ENCODE measurements at places on chromosomes 5 and 9.
A peak's percentile ranks its signal among the peaks of the same experiment; 100 is the strongest.

DNA sequence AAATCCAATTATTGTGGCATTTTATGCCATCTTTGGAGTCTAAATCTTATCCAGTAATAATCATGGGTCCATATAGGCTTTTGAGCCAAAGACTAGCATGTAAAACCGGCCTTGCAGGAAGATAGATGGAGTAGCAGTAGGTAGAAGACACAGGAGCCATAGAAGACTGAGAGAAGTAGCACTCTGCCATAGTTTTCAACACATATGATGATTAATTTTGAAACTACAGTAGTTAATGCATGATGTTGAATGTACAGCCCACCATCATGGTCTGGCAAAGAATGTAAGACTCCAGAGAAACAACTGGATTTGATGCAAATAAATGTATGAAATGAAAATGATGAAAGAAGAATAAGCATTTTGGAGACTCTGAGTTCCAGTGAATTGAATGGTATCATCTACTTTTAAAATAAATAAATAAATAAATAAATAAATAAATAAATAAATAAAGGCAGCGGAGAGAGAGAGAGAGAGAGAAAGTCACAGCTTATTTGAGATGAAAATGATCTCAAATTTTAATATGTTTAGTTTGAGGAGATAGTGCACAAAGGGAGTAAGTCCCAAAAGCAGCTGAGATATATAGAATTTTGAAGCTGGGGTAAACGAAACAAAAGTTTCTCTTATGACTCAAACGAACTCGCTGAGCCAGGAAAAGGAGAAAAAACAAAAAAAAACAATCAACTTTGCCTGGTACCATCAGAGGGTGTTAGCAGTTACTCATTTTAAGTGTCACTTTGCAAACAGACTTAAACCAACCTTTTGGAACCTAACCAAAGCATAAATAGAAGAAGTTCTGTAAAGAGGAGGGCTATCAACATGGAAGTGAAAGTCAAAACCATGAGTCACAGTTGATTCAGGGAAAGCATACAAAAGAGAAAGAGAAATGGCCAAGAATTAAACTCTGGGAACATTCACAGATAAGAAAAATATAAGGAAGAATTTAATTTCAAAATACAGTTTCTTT is 388.7 kb downstream of the CETN3 start:
- DNase-seq = no peak

DNA sequence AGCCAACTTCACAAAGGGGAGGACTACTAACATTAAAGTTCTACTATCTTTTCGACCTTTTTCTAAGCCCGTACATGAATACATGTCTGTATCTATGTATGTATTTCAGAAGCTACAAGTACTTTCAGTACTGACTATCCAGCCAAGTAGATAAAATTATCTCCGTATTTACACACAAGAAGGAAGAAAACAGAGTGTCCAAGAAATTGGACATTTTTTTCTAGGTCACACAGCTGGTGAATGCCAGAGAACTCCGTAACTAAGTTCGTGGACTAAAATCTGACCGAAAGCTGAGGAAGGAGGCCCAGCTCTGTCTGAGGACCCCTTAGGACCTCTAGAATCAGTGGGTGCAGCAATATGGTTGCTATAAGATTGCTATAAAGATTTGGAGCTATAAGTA is 83.4 kb downstream of the MAMDC2 start:
- no peak for DNase-seq

GRCh38 chr9:107949061-107949460 is 459.5 kb upstream of the KLF4 start:
- no peak for DNase-seq

GRCh38 chr5:172816925-172817562 is 17.0 kb upstream of the ERGIC1 start:
- no peak for DNase-seq

- peak; percentile 4 for DNase-seq
These were observed 37.7 kb downstream of the UBAP2 start for GRCh38 chr9:34010979-34011378.

- DNase-seq = no peak
These were observed 257.2 kb downstream of the KCTD16 start for GRCh38 chr5:144427866-144428265.

DNA sequence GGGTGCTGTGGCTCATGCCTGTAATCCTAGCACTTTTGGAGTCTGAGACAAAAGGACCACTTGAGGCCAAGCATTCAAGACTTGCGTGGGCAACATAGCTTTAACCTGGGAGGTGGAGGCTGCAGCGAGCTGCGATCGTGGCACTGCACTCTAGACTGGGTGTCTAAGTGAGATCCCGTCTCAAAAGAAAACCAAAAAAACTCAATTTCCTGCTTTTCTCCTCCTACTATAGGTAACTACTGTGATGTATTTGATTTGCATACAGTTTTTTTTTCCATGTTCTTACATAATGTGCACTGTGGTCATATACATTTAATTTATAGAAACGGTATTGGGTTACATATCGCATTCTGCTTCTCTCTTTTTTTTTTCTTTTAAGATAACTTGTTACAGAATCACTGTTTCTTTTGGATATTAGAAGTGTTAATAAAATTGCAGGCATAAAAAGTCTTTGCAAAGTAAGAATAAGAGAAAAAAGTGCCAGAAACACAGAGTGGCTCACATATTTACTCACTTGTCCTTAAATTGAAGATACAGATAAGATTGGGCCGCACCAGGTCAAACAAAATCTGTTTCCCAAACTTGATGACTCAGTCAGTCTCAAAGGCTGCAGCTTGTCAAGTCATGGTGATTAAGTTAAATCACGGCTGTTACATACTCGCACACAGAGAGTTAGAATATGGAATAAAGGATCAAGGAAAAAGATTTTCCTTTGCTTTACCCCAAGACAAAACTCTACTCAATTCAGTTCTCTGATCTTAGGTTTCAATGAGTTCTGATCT is 2.0 kb upstream of the PTGR1 start:
- no peak for DNase-seq

DNA sequence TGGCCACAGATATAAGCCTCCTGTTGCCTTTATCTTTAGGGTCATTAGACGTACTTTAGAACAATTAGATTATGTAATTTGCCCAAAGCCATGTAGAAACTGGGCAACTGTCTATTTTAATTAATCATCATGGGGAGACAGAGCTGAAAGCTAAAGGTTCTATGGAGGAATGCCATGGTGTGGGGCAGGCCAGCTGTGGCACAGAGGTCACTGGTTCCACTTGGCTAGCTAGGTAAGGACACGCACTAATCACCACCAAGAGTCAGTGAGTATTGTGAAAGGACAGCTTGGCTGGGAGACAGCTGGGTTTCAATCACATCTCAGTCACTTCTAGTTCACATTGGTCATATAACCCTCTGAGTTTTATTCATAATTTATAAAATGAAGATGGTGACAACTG is 81.7 kb downstream of the HMHB1 start:
- DNase-seq = peak; percentile 35

DNA sequence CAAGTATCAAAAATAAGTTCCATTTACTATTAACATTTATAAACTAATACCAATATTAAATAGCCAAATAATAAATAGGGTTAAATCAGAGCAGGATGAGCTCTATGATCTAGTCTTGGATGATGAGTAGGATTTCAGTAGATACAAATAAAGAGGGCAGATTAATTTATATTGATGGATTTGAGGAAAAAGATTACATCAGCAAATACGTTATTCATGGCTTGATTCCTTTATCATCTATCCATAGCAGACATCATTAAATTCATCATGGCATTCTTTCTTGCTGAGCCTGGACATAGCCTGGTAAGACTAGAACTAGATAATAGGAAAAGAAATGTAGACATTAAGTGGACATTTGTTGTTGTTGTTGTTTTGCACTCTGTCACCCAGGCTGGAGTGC is 13.4 kb upstream of the MSMP start:
- DNase-seq = no peak

DNA sequence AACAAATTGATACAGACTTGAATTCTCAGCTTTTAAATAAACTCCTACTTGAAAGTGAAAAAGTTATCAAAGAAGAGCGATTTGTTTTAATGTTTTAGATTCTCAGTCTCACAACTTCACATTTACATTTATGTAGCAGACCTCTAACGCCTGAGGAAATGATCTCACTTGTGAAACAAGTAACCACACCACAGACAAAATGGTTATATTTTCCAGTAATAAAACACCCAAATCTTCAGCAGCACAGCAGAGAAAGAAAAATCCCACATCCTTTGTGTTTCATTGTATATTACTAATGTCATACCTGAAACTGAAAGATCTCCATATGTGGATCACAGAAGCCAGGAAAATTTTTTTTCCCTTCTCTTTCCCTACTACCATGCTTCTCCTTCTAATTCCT is 29.8 kb upstream of the GZMA start:
- no peak for DNase-seq

DNA sequence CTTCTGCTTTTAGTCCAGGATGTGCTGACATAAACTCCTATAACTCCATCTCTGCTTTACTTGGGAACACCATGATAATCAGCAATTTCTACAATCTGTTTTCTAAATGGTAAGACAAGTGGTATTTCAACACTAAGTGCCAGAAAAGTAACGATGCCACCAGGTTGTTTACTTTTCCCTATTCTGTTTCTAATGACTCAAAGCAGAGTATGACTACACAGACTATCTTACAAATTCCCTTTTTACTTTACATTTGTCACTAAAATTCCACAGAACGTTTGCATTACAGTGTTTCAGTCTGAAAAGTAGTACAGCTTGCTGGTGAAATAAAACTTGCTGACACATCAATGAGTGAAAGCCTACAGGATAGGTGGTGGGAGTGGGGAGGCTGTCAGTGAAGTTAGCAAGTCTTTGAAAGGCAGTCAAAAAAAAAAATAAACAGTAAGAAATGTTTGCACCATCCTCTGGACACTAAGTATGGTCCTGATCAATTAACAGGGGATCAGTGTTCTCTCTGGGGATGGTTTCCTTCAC is 186.5 kb downstream of the LURAP1L start:
- no peak for DNase-seq

GRCh38 chr9:129052592-129052991 is 16.2 kb downstream of the MIGA2 start:
- no peak for DNase-seq

DNA sequence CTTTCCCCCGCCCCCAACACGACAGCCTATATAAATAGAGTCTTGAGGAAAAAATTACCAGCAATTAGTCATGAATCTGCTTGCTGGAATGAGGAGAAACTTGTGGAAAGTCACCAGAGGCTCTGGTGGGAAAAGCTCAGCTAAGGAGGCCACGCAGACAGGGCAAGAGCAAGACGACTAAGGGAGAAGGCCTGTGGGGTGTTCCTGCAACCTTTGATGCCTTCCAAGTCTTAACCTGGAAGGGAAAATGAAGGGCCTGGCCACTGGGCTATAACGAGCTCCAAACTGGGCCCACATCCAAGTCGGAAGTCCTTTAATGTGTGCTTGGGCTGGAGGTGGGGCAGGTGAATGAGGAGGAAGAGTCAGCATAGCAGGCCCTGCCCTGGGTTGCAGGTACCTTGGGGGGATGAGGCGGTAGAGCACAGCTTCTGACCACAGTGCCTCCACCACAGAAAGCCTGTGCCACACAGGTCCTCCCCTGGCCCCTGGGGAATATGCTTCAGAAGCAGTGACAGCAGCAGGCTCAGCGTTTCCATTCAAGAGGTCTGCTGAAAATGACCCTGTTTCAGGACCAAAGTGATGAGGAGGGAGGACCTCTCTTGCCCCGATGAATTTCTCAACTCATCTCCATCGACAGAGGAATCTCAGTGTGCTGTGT is 92.8 kb upstream of the LRRTM2 start:
- peak; percentile 78 for DNase-seq

- no peak for DNase-seq
These were observed 88.1 kb downstream of the OTULIN start for GRCh38 chr5:14752497-14753071.

DNA sequence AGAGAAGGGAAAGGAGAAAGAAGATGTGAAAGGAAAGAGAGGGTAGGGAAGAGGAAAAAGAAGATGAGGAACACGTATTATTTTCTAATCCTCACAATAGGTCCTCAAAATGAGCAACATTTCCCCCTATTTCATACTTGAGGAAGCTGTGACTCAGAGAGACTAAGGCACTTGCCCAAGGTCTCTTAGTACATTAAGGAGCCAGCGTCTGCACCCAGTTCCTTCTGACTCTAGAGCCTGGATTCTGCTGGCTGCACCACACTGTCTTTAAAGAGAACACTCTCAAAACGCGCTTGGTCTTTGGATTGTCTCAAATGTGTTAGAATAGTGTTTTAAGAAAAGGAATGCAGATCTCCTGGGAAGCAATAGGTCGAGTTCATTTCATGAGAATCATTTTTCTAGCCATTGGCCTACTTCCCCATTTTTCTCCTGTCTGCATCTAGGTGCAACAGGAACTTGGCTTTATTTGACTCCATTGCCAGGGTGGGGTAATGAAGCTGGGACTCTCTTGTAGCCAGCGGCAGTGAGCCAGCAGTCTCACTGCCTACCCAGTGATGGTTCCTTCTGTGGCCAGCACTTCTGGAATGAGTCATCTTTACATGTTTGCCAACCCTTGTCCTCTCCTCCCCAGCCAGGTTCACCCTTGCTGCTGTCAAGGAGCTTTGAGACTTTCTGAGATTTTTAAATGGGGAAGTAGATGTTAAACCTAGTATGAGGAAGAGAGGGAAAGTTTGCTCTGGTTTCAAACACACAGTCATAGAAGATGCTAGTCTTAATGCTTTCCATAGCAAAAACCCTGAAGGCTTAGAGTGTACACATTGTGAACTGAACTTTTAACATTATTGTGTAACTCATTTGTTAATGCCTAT is 82.7 kb downstream of the DOCK8 start:
- DNase-seq = no peak

- DNase-seq = no peak
These were observed 59.3 kb upstream of the AFAP1L1 start for GRCh38 chr5:149212198-149212951.

GRCh38 chr9:94054716-94055115 is 29.5 kb upstream of the PTPDC1 start:
- DNase-seq = no peak

DNA sequence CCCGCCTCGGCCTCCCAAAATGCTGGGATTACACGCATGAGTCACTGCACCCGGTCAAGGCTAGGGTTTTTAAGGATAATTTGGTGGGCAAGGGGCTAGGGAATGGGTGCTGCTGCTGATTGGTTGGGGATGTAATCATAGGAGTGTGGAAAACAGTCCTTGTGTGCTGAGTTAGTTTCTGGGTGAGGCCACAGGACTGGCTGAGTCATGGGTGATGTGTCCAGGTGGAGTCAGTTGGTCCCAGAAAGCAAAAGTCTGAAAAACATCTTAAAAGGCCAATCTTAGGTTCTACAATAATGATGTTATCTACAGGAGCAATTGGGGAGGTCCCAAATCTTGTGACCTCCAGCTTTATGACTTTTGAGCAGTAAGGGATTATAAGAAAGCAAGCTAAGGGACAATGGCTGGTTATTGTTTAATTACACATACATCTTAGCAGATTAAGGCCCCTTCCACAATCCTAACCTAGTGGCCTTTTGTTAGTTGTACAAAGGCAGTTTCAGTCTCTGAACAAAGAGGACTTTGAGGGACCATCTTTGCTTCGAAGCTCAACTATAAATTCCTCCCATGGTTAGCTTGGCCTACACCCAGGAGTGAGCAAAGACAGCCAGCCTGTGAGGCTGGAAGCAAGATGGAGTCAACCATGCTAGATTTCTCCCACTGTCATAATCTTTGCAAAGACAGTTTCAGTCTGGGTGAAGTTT is 5.5 kb upstream of the AOPEP start:
- DNase-seq = no peak
